Activated naive CD8-positive, alpha-beta T cell treated with anti-CD3 and anti-CD28 coated beads, Interleukin-2, amount 10 ng/mL, durations not matched to agents 7 days and 5 days (primary cell): ENCODE measurements at places on chromosomes 2 and 18. TPM values are rescaled to one million over a fixed set of nuclear protein-coding genes. Genes with fewer than 3 reads are reported as not detected.
A peak's percentile ranks its signal among the peaks of the same experiment; 100 is the strongest.

The C2orf92 gene
- total RNA-seq: 8.8 TPM

The RNU2-63P gene
- total RNA-seq: 24.3 TPM

The CAB39 gene
- total RNA-seq: 143 TPM

The CSRNP3 gene
- not detected for total RNA-seq

The FBLN7 gene
- 1.8 TPM for total RNA-seq

The SNORC gene
- 2.1 TPM for total RNA-seq

GRCh38 chr2:23485841-23486683, 101.1 kb downstream of the KLHL29 start:
- DNase-seq: no peak
- no peak overlapping the region for H3K27ac ChIP-seq
- H3K4me1 ChIP-seq: peaks cover 36% of the 10 kb centered on the region
- H3K4me3 ChIP-seq: no peak overlapping the region

DNA sequence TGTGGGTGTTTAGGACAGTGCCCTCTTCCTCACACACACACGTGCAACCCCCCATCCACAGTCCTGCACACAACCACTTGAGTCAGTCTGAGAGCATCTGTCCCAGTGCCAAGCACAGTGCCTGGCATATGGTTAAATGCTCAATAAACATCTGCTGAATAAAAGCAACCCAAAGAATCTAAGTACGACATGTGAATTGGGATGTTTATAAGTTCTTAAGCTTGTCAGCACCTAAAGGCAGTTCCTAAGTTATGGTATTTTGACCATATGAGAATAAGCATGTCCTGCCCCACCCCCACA, 37.8 kb downstream of the CAPN13 start:
- no peak for DNase-seq
- H3K27me3 ChIP-seq: peaks cover 10% of the 10 kb centered on the region
- H3K4me3 ChIP-seq: no peak overlapping the region
- H3K27ac ChIP-seq: no peak overlapping the region
- no peaks in the 10 kb centered on the region for H3K36me3 ChIP-seq

DNA sequence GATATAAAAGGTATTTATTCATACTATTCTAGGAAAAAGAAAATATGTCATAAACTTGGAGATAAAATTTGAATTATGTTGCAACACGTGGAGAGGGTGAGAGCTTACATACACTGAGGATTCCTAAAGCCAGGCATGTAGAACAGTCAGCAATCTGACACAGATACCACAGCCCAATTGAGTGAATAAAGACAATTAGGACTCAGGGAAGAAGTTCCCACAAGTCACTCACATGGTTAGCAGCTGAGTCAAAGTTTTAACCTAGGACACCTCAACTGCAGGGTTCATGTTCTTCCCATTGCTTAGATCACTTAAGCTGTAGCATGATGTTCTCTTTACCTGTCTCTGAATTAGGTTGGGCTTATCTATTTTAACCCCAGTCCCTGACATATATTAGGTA, 189.5 kb downstream of the CMPK2 start:
- no peak for DNase-seq
- H3K27me3 ChIP-seq: peaks cover 3% of the 10 kb centered on the region
- no peaks in the 10 kb centered on the region for H3K36me3 ChIP-seq
- H3K27ac ChIP-seq: no peak overlapping the region
- no peaks in the 10 kb centered on the region for H3K4me1 ChIP-seq

DNA sequence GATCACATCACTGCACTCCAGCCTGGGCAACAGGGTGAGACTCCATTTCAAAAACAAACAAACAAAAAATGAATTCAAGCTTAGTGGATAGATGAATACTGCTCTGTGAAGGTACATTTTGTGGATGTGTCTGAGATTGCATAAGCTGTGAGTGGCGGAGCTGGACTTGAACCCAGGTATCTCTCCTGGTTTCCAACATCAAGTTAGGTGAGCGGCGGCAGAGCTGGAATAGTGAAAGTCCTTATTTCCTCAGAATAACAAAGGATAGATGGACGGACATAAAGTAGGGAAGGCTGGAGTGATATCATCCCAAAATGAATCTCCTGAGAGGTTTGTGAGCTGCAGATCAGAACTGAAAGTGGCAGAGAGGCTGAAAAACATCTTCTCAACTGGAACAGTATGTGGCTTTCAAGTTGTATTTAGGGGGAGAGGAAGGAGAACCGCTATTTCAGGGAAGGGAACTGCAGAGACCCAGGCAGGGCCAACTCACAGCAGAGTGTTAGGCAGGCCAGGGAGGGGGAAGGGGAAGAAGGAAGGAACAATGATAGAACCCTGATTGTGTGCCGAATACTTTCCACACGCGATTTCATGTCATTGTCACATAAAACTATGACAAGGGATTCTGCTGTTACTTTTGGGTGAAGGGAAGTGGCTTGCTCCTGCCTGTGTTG, 106.2 kb downstream of the LPIN1 start:
- H3K27ac ChIP-seq: no peak overlapping the region
- H3K36me3 ChIP-seq: peaks cover 4% of the 10 kb centered on the region
- no peak for DNase-seq
- H3K4me3 ChIP-seq: no peak overlapping the region
- H3K27me3 ChIP-seq: no peaks in the 10 kb centered on the region

DNA sequence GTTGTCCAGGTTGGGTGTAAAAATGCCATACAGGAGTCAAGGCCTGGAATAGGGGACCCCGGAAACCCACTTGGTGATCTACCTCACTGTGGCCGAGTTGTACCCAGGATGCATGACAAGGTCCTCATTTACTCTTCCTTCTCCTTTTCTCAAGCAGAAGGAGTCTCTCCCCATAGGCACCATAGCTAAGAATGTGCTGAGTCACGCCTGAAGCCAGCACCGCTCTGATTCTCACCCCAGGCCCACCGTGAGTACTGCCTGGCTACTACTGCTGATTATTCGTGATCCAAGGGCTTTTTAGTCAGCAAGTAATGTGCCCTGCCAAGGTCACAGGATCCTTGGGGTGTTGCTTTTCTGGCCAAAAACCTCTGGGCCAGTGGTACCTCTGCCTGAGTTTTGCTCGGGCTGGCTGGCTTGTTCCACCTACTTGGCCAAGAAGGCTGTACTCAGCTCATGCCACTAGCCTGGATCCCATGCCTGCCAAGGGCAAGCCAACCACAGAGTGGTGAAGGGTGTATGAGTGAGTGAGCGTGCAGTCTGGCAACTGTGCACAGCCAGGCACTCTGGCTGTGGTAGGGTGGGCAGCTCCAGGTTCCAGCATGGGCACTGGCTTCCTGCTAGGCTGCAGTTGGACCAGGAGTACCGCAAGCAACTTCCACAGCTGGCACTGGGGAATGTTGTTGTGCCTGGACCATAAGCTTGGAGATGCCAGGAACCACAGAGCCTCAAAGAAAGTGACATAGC, 650.1 kb upstream of the VRK2 start:
- H3K4me1 ChIP-seq: no peaks in the 10 kb centered on the region
- H3K4me3 ChIP-seq: no peak overlapping the region
- no peak for DNase-seq
- no peaks in the 10 kb centered on the region for H3K27me3 ChIP-seq
- H3K27ac ChIP-seq: no peak overlapping the region

DNA sequence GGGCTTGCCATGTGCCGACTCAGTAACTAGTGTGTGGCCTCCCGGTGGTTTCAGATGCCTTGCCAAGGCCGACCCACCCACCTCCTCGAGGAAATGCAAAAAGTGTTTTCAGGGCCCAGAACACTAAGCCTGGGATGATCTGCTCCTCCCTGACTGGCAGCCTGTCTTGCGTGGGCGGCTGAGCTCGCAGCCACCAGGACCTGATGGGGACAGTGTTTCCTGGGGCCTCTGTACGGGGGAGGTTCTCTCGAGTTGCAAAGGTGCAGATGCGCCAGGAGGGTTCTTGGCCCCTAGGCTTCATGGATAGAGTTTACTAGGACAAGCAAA, 85.2 kb downstream of the GLI2 start:
- no peak for DNase-seq
- no peak overlapping the region for H3K27ac ChIP-seq
- H3K4me3 ChIP-seq: no peak overlapping the region
- no peaks in the 10 kb centered on the region for H3K36me3 ChIP-seq
- H3K27me3 ChIP-seq: no peaks in the 10 kb centered on the region

GRCh38 chr2:84459944-84460429, 907 bp upstream of the SUCLG1 start:
- no peak for DNase-seq
- no peaks in the 10 kb centered on the region for H3K27me3 ChIP-seq
- peaks cover 33% of the 10 kb centered on the region for H3K4me1 ChIP-seq
- H3K36me3 ChIP-seq: peaks cover 20% of the 10 kb centered on the region
- H3K4me3 ChIP-seq: peak overlapping the region; percentile 97
